ENCODE measurements at places on chromosomes 16 and 17. TPM values are rescaled to one million over a fixed set of nuclear protein-coding genes. Genes with fewer than 3 reads are reported as not detected.

The NKD1 gene
- polyA plus RNA-seq: 0.11 TPM

The NUP88 gene
- polyA plus RNA-seq: 82.7 TPM

The AGRP gene
- not detected for polyA plus RNA-seq

The TMEM204 gene
- polyA plus RNA-seq: 42.4 TPM

- DNase-seq: no peak
Measured at GRCh38 chr17:40466298-40466971, 23.2 kb downstream of the IGFBP4 start.

DNA sequence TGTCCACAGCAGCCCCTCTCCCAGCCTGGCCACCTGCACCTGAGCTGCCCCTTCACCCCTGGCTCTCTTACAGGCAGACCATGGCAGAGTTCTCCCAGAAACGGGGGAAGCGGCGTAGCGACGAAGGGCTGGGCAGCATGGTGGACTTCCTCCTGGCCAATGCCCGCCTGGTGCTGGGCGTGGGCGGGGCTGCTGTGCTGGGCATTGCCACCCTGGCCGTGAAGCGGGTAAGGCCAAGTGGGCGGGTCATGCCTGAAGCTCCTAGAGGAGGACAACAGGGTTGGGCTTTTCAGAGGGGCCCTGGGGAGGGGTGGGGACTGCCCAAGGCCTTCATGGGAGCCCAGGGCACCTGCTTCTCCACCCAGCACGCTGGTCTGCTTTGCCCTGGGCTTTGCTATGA lies 2.2 kb downstream of the MIEF2 start:
- DNase-seq: no peak

DNA sequence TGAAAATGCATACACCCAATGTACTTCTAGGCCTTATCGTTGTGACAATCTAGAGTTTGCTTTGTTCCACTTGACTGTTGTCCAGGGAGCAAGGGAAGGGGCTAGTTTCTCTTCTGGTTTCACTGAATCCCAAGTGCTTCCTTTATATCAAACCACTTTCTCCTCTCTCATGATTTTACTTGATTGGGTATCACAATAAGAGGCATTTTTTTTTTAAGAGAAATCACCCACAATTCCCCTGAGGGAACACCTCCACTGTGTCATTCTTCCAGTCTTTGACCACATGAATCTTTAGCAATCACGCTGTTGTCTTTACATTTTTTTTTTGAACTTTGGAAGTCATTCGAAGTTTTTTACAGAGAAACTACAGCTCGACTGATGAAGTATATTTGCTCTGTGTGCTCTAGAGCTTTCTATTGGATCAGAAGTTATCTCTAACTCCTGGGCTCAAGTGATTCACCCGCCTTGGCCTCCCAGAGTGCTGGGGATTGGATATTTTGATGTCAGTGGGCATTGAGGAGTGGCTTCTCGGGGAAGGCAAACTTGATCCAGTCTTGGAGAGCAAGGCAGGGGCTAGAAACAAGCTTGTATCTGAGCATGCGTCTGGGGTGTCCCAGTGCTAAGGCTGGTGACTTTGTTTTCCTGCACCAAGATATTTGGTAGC lies 3.0 kb downstream of the CDH1 start:
- DNase-seq: no peak

GRCh38 chr17:49830605-49831004 lies 17.3 kb downstream of the TAC4 start:
- no peak for DNase-seq

DNA sequence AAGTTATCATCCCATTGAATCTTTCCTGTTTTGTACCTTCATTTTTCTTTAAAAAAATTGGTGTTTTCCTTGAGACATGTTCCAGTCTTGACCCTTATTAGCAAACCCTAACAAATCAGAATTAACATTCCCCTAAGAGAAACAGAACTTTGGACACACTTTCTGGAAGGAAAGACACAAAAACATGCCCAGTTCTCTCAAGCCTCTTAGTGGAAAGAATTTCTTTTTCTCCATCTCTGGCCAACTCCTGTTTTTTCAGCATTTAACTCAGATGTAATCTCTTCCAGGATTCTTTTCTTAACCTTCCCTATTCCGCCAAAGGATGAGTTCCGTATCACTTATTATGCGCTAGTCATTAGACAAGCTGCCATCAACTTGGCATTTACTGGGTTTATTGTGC lies 23.9 kb upstream of the CDH8 start:
- DNase-seq: no peak

DNA sequence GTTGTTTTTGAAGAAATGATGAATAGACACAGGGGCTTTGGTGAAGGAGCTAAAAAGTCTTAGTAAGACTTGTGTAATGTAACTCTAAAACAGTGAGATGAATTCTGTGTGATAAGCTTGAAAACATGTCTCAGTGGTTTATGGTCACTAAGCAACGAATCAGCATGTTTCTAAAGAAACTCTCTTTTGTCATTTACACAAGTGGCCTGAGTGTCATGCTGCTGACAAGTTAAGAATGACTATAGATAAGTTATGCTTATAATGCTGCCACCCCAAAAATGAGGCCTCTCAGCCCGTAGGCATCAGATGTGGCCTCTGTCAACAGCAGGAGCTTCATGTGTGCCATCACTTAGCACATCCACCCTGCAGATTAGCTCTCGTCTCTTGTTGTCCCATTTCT lies 8.7 kb downstream of the COX10 start:
- no peak for DNase-seq

- no peak for DNase-seq
Measured at GRCh38 chr16:77289331-77289809, 90.2 kb downstream of the SYCE1L start.
